GM12878 (cell line): ENCODE measurements at places on chromosomes 4 and X. TPM values are rescaled to one million over a fixed set of nuclear protein-coding genes. Genes with fewer than 3 reads are reported as not detected.

Gene ZNF330
- polyA plus RNA-seq = 48.1 and 57.6 TPM in 2 replicates

Gene HS6ST2
- polyA plus RNA-seq = not detected in 2 replicates

Gene UGT2B10
- polyA plus RNA-seq = not detected in 2 replicates

Gene TEX13D
- 0.14 and 0.36 TPM in 2 replicates for polyA plus RNA-seq
